NCI-H187 (cell line): ENCODE measurements at places on chromosomes 11 and 22.

- no peak for DNase-seq
These were observed 32.7 kb upstream of the HEPHL1 start for GRCh38 chr11:93988455-93988854.

DNA sequence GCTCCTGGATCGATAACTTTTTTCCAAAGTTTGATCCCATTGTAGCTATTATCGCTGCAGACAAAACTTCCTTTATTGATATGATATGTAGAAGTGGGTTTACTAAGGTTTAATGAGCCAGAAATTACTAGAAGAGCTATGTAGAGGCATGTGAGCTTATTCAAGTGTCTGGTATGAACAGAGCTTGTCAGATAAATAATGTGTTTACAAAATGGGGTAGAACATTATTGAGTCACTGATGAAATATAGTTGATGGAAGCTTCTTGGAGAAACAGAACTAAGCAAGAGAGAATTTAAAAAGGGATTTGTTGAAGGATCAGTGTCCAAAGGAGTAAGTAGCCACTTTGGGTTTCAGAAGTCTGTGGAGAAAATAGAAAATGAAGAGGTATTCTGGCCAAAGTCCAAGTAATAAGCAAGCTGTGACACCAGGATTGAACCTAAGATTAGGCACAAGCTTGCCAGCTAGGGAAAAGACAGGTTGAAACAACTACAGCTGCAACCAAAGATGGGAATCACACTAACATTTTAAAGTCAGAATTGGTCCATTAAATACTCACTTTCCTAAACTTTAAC, 104.3 kb downstream of the MAML2 start:
- DNase-seq, result no peak

DNA sequence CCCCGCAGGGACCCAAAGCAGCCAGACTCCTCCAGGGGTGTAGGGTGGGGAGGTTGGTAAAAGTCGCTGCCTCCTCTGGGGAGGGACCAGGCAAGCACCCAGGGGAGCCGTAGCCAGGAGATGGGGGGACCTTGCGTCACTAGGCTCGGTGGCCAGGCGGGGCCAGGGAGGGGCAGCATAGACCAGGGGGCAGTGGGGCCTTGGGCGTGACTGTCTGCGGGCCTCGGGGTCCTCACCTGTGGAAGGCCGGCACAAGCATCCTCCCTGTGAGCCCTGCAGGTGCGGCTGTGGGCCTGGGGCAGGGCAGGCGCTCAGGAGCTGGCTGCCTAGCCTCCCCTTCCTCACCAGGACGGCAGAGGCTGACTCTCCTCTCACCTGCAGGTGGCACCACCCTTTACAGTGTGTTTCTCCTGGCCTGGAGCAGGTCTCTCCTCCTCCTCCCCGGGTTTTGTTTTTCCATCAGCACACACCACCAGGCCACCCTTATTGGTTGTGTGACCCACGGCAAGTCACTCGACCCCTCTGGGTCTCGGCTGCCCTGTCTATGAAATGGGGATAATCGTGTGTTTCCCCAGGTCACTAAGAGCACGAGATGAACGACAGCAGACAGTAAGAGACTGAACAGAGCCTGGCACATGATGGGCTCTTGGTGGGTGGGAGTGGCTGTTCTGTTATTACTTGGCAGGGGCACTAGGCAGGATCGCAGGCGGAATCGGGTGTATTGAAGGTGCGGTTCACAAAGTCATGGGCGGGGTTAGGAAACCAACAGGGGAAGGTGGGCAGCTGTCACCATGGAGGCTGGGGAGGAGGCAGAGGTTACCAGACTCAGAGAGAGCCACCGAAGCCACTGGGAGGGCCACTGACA, 52.7 kb downstream of the FLRT1 start:
- DNase-seq, result no peak

DNA sequence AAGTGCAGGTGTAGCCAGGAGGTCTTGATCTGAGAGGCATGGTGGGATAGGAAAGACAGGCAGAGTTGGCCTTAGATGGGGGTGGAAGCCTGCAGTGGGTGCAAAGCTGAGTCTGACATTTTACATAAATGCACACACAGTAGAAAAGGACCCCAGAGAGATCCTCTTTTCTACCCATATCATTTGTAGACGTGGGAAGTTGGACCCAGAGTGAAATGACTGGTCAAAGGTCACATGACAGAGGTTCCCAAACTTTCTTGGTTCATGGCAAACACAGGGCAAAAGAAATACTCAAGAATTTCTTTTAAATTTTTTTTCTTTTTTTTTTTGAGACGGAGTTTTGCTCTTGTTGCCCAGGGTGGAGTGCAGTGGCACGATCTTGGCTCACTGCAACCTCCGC, 6.2 kb upstream of the FOXRED2 start:
- DNase-seq, result no peak

- DNase-seq, result no peak
These were observed 62.6 kb downstream of the CWC15 start for GRCh38 chr11:94910779-94911178.

GRCh38 chr22:29166180-29166579, 39.5 kb upstream of the EMID1 start:
- no peak for DNase-seq

- no peak for DNase-seq
These were observed 2.9 kb upstream of the MTFP1 start for GRCh38 chr22:30422481-30423300.

DNA sequence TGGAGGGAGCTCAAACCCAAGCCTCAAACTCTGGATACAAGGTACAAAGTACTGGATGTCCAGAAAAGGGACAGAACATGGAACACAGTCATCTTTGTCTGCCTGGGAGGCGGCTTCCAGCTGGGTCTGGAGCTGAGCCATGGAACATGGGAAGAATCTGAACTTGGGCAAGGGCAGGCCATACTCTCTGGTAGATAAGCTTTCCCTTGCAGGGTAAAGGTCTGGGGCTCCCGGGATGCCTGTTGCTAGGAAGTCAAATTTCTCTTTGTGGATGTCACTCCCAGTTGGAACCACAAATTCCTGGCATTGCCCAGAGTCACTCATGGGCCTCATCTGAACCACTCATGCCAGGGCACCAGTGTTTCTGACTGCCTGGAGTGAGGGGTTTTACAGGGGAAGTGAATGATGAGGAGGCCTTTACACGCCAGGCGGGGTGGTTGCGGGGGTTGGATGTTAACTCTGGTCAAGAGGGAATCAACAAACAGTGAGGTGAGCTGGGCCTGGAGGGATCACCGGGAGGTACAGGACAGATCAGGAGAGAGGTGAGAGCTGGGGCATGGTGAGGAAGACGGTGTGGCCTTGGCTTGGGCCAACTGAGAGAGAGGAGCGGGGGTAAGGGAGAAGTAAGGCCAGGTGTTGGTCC, 5.7 kb downstream of the FTH1 start:
- no peak for DNase-seq

GRCh38 chr11:32829680-32830412, at the start of gene PRRG4:
Gene PRRG4 (plus strand): TSS chr11:32829927. CDS start chr11:32830530, 603 bp downstream.
- peak; percentile 69 for DNase-seq

- DNase-seq, result no peak
These were observed 125.0 kb downstream of the NTM start for GRCh38 chr11:131495423-131495822.

- no peak for DNase-seq
These were observed 130.0 kb upstream of the BDNF start for GRCh38 chr11:27830206-27830605.

DNA sequence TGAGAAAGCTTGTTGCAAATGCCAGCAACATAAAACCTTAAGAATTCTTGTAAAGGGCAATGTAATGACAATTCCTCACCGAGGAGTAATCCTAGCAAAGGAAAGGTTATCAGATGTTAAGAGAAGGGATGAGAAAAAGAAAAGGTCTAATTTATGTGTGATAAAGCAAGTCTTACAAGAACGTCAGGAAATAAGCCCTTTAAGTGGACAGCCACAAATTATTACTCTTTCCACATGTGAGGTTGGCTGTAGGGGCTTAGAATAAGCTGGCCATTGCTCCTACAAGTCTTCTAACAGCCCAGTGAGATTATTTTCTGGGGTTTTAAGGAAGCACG, 9.3 kb downstream of the LAYN start:
- no peak for DNase-seq

DNA sequence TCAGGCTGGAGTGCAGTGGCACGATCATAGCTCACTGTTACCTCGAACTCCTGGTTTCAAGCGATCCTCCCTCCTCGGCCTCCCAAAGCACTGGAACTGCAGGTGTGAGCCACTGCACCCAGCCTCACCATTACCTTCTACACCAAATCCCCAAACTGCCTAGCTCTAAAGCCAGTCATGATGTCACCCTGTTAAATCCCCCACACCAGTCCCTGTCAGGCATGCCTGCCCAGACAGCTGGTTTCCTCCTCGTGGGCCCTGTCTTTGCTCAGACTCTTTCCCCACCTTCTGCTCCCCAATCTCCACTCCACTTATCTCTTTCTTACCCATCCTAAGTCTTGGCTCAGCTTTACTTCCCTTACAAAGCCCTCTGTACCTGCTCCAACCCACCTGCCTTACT, 12.5 kb upstream of the EXPH5 start:
- DNase-seq, result no peak

- no peak for DNase-seq
These were observed 2.1 kb downstream of the TNNI2 start for GRCh38 chr11:1840780-1841480.

GRCh38 chr11:27166130-27166529, 125.5 kb downstream of the BBOX1 start:
- no peak for DNase-seq

- no peak for DNase-seq
These were observed 193.7 kb downstream of the MIAT start for GRCh38 chr22:26851125-26851524.

DNA sequence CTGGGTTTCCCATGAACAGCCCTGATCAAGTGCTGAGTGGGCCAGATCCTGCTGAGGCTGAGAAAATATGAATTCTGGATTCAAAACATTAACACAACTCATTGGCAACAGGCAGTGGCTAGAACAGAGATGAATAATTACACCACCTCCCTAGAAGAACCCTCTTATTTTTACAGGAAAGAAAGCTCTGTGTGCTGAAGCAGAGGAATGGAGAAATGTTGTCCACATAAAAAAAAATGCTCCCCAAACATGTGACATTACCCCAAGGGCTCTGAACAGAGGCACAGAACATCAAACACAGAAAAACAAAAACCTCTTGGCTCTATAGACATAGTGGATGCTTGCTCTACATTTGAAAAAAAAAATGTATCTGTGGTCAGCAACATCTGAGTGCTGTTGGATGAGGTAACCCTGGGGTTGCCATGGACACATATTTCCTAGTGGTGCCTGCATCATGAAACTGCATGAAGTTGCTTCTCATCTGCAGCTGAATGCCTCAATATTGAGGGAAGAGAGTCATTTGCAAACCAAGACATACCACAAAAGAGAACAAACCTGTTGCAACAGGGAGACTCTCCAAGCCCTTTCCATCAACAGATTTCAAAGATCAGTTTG, 98.8 kb downstream of the SNX19 start:
- DNase-seq, result no peak

DNA sequence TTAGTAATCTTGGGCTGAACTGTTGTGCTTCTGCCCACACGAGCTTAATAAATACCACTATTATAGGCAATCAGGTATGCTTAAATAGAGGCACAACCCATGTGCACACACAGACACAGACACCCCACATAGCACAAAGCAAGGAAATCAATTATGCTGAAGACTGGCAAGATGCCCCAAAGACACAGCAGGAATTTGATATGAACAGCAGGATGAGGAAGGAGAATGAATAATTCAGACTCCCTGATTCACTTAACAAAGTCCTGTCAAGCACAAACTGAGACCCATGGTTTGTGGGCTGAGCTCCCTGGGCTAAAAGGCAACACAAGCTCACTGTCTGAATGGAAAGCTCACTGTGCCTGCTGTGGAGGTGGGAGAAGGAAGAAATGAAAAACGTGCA, 42.5 kb downstream of the RBFOX2 start:
- DNase-seq, result no peak

DNA sequence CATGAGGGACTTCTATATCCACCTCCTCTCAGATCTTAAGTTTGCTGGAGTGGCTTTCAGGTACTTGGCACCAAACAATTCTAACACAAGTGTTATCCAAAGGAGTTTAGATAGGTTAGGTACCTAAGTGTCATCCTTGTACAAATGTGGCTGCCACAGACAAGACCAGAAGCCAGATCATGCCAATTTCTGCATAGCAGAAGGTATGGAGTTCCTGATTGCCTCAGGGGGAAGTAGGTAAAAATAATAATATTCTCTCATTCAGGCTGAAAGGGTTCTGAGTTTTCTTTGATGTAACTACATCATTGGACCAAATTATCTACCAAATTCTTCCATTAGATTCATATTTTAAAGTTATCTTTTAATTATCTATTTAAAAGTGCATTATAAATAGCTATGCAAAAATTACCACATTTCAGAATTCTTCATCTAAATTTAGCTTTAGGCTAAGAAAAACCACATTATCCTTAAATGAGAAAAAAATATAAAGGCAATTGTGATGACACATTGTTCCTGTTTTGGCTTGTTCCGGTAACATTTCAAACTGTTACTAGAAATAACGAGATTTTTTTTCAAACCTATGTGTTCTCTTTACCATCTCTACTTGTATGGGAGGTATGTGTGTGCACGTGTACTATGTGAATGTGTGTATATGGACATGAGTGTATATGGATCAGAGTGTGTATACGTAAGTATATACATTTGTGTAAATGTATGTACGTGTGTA, 66.2 kb upstream of the POU2AF2 start:
- DNase-seq, result no peak

DNA sequence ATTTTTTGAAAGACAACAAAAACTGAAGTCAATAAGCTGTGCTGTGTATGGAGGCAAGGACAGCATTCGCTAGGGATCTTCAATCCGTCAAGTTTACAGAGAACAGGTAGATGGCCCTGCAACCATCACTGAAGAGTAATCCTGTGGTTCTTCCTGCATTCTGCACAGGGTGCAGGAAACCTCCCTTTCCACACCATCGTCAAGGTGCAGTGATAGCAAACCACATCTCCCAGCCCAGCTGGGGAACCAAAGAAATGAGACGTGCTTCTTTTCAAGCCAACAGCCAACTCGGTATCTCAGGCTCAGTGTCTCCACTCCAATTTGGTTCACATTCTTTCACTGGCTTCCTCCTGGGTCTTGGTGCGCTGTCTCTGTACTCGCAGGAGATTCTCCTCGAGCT, 814.5 kb downstream of the OPCML start:
- no peak for DNase-seq

DNA sequence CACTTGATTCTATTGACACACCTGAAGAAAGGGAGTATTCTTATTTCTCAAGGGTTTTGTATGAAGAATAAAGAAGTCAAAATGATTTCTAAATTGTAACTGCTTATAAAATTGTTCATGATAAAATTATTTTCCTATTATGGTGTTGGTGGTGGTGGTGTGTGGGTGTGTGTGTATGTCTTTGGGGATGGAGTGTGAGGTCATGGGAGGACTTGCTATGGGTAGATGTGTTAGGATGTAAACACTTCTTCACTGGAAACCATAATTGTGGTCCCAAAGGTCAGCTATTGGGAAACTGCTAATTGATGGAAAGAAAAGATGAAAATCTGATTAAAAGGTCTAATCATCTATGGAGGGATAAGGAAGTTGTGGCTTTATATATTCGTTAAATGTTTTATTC, 5.1 kb downstream of the TRIM22 start:
- no peak for DNase-seq
